ENCODE measurements at places on chromosomes 5 and 9.

DNA sequence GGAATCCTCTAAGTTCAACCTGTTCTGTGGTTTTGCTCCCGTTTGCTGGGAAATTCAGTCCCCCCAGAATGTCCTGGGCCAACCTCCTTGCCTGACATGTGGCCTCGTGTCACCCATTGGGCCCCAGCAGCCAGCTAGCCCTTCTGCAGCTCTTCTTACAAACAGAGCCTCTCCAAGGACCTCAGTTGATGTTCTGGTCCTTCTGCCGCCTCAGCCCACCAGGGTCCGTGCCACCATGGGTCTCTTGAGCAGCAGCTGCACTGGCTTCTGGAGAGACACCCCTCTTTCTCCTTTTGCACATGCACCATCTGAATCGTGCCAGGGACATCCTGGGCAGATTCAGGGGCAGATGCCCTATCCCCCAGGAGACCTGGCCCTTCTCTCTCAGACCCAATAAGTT lies 85.0 kb downstream of the LMX1B start:
- no peak for DNase-seq

DNA sequence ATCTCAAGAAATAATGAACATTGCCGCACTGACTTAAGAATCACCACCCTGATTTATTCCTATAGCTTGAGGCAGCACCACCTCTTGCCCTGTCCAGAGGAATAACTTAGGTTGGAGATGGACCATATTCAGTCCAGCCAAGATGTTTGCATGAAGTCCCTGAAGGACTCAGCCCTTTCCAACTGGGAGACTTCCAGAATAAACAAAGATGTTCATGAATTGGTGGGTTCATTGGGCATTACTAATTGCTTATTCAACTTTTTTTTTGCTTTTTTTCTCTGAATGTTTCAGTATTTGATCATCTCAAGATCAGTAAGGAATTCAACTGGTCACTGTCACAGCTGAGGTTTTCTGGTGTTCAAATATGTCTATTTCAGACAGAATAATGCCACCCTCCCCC lies 470.6 kb downstream of the CCDC171 start:
- no peak for DNase-seq

DNA sequence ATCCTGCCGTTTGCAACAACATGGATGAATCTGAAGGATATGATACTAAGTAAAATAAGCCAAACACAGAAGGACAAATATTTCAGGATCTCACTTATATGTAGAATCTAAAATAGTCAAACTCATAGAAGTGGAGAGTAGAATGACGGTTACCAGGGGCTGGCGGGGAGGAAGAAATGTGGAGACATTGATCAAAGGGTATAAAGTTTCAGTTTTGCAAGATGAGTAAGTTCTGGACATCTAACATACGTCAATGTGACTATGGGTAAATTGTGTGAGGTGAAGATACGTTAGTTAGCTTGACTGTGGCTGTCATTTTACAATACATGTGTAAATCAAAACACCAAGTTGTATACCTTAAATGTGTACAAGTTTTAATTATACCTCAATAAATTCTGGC lies 200.3 kb downstream of the SNX18 start:
- DNase-seq: no peak

DNA sequence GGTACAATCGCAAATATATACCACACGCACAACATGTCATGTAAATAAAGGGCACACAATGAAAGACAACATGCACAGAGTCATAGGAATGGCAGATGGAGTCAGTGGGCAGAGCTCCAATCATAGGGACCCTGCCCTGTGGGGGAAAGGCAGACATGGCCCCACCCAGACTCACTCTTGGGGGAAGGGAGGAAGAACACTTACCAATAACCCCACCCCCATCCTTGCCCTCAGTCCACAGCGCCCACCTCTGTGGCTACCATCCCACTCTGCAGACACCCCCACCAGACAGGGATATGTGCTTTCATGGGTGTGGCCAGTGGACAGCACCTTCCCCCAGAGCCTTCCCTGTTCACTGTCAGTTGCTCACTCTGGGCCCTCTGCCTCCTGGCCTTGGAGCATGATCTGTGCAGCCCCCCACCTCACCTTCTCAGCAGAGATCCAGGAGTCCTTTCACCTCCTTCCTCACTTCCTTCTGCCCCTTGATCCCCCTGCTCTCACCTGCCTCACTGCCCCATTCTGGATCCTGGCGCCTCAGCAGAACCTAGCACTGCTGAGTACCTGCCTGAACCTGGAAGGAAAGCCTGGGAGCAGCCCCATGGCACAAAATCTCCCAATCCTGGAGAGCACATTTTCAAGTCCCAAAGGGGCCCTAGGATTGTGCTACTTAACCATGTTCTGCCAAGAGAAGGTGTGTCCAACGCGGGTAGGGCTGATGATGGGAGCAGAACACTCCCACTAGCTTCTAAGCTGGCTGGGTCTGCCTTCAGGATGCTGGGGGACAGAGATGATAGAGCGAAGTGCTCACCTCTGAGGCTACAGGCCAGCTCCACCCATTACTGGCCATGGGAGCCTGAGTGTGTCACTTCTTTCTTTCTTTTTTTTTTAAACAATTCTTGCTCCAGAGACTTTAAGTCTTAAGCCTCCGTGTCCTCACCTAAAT lies 1.5 kb upstream of the PHF19 start:
- no peak for DNase-seq

- no peak for DNase-seq
Observed at GRCh38 chr9:108963459-108964143, 29.4 kb downstream of the ABITRAM start.

DNA sequence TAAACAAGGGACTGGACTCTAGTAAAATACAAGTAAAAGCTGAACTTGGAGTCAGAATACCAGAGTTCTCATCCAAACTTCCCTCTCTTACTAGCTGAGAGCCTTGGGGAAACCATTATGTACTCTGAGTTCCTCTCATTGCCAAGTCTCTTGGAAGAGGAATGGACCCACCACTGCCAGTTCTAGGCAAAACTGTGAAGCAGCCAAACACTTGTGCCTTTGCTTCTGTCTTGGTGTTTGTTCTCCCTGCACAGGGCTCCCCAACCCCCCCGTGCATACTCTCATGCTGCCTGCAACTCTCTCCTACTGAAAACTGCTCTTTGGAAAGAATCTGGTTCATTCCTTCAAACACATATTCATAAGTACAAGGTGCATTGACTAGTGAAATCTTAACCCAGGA lies 102.6 kb downstream of the PDZD2 start:
- no peak for DNase-seq

GRCh38 chr5:98968056-98968564 lies 39.3 kb upstream of the CHD1 start:
- no peak for DNase-seq

- DNase-seq: no peak
Observed at GRCh38 chr9:89077519-89077918, 86.3 kb downstream of the S1PR3 start.

DNA sequence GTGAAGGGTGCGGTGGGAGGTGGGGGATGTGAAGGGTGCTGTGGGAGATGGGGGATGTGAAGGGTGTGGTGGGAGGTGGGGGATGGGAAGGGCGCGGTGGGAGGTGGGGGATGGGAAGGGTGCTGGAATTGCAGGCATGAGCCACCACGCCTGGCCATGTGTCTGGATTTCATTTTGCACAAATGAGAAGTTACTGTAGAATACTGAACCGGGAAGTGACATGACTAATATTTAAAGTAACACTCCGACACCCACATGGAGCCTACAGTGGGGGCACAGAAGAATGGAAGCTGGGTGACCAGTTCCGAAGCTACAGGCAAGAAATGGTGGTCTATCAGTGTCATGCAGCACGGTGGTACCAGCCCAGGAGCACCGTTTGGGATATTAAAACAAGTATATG lies 69.9 kb upstream of the SPTLC1 start:
- DNase-seq: no peak

DNA sequence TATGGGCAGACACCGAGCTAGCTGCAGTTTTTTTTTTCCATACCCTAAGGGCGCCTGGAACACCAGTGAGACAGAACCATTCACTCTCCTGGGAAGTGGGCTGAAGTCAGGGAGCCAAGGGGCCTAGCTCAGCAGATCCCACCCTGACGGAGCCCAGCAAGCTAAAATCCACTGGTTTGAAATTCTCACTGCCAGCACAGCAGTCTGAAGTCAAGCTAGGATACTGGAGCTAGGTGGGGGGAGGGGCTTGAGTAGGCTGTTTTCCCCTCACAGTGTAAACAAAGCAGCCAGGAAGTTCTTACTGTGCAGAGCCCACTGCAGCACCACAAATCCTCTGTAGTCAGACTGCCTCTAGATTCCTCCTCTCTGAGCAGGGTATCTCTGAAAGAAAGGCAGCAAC lies 151.7 kb upstream of the HCN1 start:
- DNase-seq: no peak

- no peak for DNase-seq
Observed at GRCh38 chr5:106097340-106097739, 1573.4 kb downstream of the EFNA5 start.

DNA sequence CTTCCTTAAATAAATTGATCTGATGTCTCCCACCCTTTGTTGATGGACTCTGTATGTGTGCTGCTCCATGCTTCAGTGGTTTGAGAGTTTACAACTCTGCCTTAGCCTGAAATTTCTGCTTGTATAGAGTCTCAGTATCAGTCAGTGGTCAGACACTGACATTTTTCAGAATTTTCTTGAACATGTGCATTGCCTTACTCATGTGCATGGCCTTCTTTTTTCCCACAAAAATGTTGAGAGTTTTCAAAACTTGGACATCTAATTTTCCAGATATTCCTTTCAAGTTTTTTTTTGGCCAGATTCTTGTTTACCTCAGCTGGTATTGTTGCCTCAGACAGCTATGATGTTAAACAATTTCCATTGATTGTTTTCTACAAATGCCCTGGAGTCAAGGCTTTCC lies 427.1 kb upstream of the CHD1 start:
- DNase-seq: no peak

GRCh38 chr9:3865141-3865772 lies 339.5 kb upstream of the RFX3 start:
- no peak for DNase-seq

DNA sequence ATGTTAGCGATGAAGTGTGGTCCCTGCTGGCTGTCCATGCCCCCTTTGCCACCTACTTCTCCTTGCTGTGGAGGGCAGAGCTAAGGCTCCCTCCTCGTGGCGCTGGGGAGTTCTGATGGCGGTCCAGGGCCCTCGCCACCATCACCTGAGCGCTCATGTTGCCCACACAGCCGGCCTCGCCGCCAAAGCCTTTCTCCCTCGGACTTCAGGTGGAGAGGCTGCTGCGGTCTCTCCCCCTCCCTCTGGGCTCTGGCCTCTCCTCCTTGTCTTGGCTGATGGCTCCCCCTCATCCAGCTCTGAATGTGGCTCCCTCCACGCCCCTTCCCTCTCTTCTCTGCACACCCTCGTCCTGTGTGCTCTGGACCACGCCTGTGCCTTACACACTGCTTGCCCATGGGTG lies 14.5 kb upstream of the LPCAT1 start:
- peak; percentile 12 for DNase-seq

DNA sequence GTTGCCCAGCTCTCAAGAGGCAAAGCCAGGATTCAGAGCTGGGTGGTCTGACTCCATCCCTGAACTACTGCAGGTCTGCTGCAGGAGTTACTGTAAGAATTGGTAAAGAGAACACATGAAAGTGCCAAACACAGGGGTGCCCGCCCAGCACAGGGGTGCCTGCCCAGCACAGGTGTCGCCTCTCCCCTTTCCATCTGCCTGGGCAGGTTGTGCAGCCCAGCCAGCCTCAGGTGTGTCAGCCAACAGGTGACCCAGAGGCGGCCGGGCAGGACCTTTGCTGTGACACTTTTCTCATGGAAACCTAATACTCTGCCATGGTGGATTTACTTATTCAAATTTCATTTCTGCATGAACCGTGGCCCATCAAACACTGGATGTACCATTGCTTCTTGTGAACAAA lies 289.7 kb upstream of the IRX4 start:
- DNase-seq: no peak

- no peak for DNase-seq
Observed at GRCh38 chr5:124235576-124235975, 510.9 kb downstream of the ZNF608 start.

DNA sequence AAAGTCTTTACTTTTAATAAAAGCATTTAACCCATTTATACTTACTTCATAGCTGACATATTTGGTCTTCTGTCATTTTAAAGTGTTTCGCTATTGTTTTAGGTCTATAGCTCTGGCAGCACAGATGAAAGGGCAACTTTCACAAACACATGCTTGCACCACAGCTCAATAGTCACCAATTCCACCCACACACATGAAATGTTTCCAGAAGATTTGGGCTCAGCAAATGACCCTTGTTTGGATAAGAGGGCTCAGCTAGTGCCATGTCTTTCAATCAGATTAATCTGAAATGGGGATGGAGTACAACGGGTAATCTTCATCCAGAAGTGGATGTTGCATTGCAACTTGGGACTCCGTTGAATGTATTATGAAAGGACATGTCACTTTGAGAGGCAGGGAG lies 176.0 kb downstream of the FGF18 start:
- no peak for DNase-seq

GRCh38 chr9:20865347-20865746 lies 166.1 kb downstream of the HACD4 start:
- no peak for DNase-seq

- no peak for DNase-seq
Observed at GRCh38 chr9:91273853-91274552, 87.7 kb downstream of the AUH start.

GRCh38 chr5:126681970-126682369 lies 81.2 kb downstream of the PHAX start:
- DNase-seq: no peak

DNA sequence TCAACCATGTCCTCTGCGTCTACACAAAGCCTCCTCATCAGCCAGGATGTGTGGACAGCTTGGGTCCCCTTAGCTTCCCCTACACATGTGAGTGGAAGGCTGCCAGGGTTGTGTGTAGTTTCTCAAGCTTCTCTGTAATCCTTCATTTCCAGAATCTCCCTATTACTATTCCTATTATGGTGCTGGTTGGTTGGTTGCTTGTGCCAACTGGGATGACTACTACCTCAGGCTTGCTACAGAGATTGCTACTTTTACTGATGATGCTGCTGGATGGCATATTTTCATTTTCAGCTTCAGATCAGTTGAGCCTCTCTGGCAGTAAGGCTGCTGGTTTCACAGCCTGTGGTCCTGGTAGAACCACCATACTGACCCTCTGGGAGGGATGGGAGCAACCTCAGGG lies 39.9 kb downstream of the ATG10 start:
- DNase-seq: no peak

Data from activated B cell treated with CpG ODN at 0.5 μM for 24 hours (primary cell).